Stomach (tissue), 19 donors: ENCODE measurements at places on chromosomes 11 and 22. TPM values are rescaled to one million over a fixed set of nuclear protein-coding genes. Genes with fewer than 3 reads are reported as not detected.
A peak's percentile ranks its signal among the peaks of the same experiment; 100 is the strongest.

GRCh38 chr11:96470521-96470920 lies 80.7 kb downstream of the JRKL start:
- H3K27ac ChIP-seq, result no peak overlapping the region
- no peak for DNase-seq
- no peaks in the 10 kb centered on the region for H3K36me3 ChIP-seq
- H3K27me3 ChIP-seq, result peaks cover 4% of the 10 kb centered on the region
- no peaks in the 10 kb centered on the region for H3K4me1 ChIP-seq
- no peak overlapping the region for H3K4me3 ChIP-seq

DNA sequence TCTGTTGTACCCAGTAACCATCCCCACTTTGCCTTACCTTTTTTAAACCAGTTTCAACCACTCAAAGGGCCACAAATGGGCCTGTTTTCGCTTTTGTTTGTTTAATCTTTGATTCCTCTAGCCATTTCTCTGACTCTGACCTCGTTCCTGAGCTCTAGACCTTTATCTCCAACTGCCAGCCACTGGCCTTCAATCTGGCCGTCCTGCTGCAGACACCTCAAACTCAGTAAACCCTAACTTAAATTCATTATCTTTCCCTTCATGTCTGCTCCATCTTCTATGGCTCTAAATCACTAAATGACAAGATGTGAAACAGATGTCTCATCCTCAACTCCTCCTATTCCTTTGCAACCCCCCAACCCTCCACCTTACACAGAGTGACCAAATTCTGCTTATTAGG lies 1.3 kb upstream of the GDPD4 start:
- no peaks in the 10 kb centered on the region for H3K27me3 ChIP-seq
- no peak overlapping the region for H3K27ac ChIP-seq
- DNase-seq, result no peak
- no peaks in the 10 kb centered on the region for H3K36me3 ChIP-seq
- H3K4me3 ChIP-seq, result no peak overlapping the region

GRCh38 chr11:60265373-60266214 lies 14.9 kb upstream of the MS4A4A start:
- no peak overlapping the region for H3K4me3 ChIP-seq
- H3K36me3 ChIP-seq, result no peaks in the 10 kb centered on the region
- no peak for DNase-seq
- H3K4me1 ChIP-seq, result no peaks in the 10 kb centered on the region
- H3K27me3 ChIP-seq, result no peaks in the 10 kb centered on the region
- H3K27ac ChIP-seq, result no peak overlapping the region

DNA sequence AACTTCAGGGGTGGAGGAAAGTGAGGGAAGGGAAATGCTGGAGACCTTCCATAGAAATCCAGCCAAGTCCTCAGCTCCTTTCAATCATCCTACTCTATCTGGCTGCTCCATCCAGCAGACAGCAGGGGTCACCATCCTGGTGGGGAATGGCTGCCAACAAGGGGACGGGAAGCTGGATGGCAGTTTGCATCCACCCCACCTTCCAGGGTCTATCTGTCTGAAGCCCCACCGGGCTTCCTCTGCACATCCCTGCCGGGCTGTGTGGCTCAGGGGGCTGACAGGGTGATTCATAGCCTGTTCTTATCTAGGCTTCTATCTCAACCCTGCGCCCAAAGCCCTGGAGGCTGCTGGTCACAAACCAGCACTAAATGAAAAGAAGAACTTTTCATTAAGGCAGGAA lies 1.1 kb downstream of the SYTL2 start:
- peak overlapping the region; percentile 71 for H3K27ac ChIP-seq
- no peaks in the 10 kb centered on the region for H3K36me3 ChIP-seq
- H3K4me1 ChIP-seq, result peaks cover 42% of the 10 kb centered on the region
- peak overlapping the region; percentile 72 for H3K4me3 ChIP-seq

DNA sequence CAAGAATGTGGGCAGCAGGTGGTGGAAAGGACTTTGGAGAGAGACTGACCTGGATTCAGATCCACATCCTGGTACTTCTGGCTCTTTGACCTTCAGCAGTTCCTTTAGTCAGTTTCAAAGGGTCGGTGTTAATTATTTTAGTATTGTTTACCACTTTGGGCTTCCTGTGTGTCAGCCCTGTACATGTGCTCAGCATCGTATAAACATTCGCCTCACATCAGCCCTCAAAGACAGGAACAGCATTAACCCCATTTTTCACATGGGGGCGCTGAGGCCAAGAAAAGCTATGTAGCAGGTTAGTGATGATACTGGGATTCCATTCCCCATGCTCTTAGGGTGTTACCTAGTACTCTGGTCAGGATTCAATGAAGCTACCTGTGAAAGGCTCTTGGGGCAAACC lies 72.1 kb upstream of the YWHAH start:
- no peaks in the 10 kb centered on the region for H3K4me1 ChIP-seq
- DNase-seq, result peak; percentile 61
- H3K4me3 ChIP-seq, result no peak overlapping the region

DNA sequence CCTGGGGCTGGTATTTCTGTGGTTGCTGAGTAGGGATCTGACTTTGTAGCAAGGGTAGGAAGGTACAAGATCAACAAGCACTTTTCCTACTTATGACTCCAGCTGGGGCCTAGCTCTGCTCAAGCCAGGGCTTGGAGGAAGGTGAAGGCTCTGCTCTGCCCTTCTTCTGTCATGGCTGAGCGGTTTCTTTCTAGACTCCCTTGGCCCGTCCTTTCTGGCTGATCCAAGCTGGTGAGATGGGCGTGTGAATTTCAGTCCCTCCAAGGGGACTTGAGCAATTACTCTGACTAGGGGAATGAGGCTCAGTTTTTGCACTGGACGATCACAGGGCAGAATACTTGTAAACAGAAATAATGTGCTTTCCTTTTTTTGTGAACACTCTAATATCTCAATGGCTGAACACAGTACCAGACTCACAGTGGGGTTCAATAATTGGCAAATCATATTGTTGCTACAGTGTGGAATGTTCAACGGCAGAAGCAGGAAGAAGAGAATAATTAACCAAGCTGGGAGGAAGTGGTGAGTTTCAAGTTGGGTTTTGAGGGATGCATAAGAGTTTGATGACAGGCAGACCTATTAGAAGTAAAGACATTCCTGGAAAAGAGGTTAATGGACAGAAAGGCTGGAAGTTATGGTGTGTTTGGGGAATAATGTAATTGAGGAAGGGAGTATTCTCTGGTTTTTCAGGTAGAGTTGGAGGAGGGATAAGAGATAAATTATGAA lies 507.6 kb downstream of the MIAT start:
- H3K27me3 ChIP-seq, result no peaks in the 10 kb centered on the region
- no peaks in the 10 kb centered on the region for H3K36me3 ChIP-seq
- DNase-seq, result no peak
- no peaks in the 10 kb centered on the region for H3K4me1 ChIP-seq
- no peak overlapping the region for H3K4me3 ChIP-seq
- H3K27ac ChIP-seq, result no peak overlapping the region

- no peak overlapping the region for H3K27ac ChIP-seq
- no peaks in the 10 kb centered on the region for H3K36me3 ChIP-seq
- DNase-seq, result no peak
- peaks cover 3% of the 10 kb centered on the region for H3K27me3 ChIP-seq
These were observed 10.8 kb upstream of the RAC2 start for GRCh38 chr22:37254867-37255233.

GRCh38 chr11:46661836-46662235 lies 38.6 kb downstream of the ARHGAP1 start:
- peaks cover 55% of the 10 kb centered on the region for H3K36me3 ChIP-seq
- H3K4me3 ChIP-seq, result no peak overlapping the region
- no peak overlapping the region for H3K27ac ChIP-seq
- no peak for DNase-seq

DNA sequence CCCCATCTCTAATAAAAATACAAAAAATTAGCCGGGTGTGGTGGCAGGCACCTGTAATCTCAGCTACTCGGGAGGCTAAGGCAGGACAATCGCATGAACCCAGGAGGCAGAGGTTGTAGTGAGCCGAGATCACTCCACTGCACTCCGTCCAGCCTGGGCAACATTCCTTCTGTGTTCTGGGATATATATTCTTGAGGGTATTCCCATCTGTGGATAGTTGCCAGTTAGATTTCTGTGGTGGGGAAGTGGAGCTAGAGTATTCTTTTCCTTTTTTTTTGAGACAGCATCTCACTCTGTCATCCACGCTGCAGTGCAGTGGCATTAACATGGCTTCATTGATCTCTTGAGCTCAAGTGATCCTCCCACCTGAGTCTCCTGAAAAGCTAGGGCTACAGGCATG lies 9.1 kb upstream of the ZNF74 start:
- no peak for DNase-seq
- H3K27me3 ChIP-seq, result no peaks in the 10 kb centered on the region
- H3K36me3 ChIP-seq, result no peaks in the 10 kb centered on the region
- H3K27ac ChIP-seq, result no peak overlapping the region

- H3K4me1 ChIP-seq, result no peaks in the 10 kb centered on the region
- no peak overlapping the region for H3K27ac ChIP-seq
- H3K27me3 ChIP-seq, result peaks cover 33% of the 10 kb centered on the region
- H3K36me3 ChIP-seq, result no peaks in the 10 kb centered on the region
- DNase-seq, result no peak
These were observed 1516.9 kb downstream of the BRD1 start for GRCh38 chr22:48310740-48311139.

DNA sequence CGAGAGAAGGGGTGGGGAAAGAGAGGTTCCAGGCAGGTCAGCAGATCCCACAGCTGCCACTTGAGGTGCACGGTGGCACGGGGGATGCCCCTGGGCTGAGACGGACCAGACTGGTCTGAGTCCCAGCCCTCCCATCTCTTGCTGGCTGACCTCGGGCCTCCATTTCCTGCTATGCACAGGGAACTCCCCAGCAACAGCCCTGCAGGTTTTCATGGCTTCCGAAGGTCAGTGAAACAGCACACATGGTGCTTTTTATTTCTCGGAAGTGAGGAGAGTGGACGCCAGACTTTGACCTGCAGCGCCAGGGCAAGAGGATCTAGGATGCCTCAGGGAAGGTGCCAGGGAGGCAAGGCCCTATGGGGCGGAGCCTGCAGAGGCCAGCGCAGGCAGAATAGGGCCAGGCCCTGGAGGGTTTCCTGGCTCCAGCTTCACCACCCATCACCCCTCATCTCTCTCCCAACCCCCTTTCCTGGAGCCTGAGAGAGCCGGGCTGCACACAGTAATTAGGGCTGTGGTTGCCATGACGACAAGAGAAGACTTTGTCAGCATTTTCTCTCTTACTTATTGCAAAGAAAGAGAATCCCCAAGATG lies 29.5 kb downstream of the SLC22A12 start:
- peak; percentile 90 for DNase-seq
- H3K27ac ChIP-seq, result peak overlapping the region; percentile 53
- H3K4me3 ChIP-seq, result no peak overlapping the region
- peaks cover 14% of the 10 kb centered on the region for H3K4me1 ChIP-seq
- no peaks in the 10 kb centered on the region for H3K36me3 ChIP-seq
- H3K27me3 ChIP-seq, result no peaks in the 10 kb centered on the region

GRCh38 chr11:76670485-76671236 lies at the start of gene LRRC32:
Gene LRRC32, minus strand, starts transcription at chr11:76670747. Its CDS starts 4,793 bp downstream, at chr11:76665954.
- H3K27me3 ChIP-seq, result peaks cover 19% of the 10 kb centered on the region
- H3K36me3 ChIP-seq, result no peaks in the 10 kb centered on the region
- peak within 1 kb of the TSS; percentile 73 for H3K27ac ChIP-seq

GRCh38 chr11:101775033-101775432 lies 139.8 kb upstream of the CEP126 start:
- no peak overlapping the region for H3K27ac ChIP-seq
- no peak overlapping the region for H3K4me3 ChIP-seq
- no peaks in the 10 kb centered on the region for H3K27me3 ChIP-seq
- no peaks in the 10 kb centered on the region for H3K4me1 ChIP-seq
- H3K36me3 ChIP-seq, result no peaks in the 10 kb centered on the region

DNA sequence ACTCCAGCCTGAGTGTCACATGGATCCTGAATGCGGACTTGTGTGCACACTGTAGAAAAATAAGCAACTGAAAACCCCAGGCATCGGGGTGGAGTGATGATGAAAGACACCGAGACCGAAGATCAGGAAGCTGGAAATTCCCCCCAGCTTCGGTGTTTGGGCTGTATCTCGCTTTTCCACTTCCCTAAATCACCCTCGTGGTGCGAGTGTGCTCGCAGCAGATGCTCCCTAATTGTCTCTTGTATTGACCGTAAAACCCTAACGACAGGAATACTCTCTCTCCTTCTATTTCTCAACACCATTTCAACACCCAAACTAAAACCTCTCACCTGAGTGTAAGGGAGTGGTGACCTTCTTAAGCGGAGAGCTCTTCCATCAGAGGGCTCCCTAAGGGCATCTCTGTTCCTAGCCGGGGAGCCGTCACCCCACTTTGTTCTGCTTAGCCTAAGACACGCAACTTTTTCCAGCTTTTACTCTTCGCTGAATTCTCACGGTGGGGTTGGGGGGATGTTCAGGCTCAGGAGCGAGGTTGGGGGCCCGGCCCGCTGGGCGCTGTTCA lies 635 bp upstream of the GRK3 start:
- peak overlapping the region; percentile 77 for H3K4me3 ChIP-seq
- H3K27me3 ChIP-seq, result no peaks in the 10 kb centered on the region
- peak overlapping the region; percentile 78 for H3K27ac ChIP-seq
- peak; percentile 46 for DNase-seq
- H3K36me3 ChIP-seq, result no peaks in the 10 kb centered on the region

- H3K4me3 ChIP-seq, result no peak overlapping the region
- no peak for DNase-seq
- H3K27me3 ChIP-seq, result no peaks in the 10 kb centered on the region
- no peak overlapping the region for H3K27ac ChIP-seq
These were observed 189.2 kb downstream of the EFCAB6 start for GRCh38 chr22:43622886-43623285.

- peaks cover 37% of the 10 kb centered on the region for H3K4me1 ChIP-seq
- no peak overlapping the region for H3K4me3 ChIP-seq
- DNase-seq, result peak; percentile 48
These were observed 50.2 kb downstream of the RPL27A start for GRCh38 chr11:8732748-8733241.

DNA sequence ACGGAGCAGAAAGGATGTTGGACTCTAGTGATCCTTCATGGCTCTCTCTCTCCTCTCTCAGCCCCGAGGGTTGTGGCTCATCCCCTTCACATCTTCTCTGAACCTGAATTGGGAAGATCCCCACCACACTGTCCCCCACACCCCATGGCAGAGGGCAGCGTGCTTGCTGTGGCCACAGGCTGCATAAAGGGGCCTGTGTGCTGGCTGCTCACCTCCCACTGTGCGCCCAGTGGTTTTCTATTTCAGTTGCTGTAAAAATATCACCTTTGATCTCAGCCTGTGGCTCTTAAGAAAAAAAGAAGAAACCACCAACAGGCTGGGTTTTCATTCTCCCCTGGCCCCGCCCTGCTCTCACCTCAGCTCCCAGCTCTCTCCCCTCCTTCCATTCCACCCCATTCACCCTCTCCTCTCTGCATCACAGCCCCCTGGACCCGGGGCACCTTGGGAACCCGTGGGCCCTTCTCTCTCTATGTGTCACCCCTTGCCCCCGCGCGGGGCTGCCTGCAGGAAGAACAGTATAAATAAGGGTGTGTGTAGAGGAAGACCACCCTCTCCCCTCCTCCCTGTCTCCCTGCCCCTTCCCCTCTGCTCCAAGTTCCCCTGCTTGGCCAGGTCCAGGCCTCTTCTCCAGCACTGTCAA lies 25.8 kb upstream of the WNT11 start:
- H3K27ac ChIP-seq, result no peak overlapping the region
- H3K4me3 ChIP-seq, result no peak overlapping the region
- H3K36me3 ChIP-seq, result no peaks in the 10 kb centered on the region
- peaks cover 21% of the 10 kb centered on the region for H3K4me1 ChIP-seq
- no peak for DNase-seq

The DDI1 gene
- total RNA-seq, result not detected

The CRYBB2 gene
- total RNA-seq, result not detected

The TMEM109 gene
- 27.4 TPM for total RNA-seq

The PRODH gene
- 5.0 TPM for total RNA-seq
